Right hindlimb (tissue), 1 donor: ENCODE measurements at places on chromosomes 7 and 10.

DNA sequence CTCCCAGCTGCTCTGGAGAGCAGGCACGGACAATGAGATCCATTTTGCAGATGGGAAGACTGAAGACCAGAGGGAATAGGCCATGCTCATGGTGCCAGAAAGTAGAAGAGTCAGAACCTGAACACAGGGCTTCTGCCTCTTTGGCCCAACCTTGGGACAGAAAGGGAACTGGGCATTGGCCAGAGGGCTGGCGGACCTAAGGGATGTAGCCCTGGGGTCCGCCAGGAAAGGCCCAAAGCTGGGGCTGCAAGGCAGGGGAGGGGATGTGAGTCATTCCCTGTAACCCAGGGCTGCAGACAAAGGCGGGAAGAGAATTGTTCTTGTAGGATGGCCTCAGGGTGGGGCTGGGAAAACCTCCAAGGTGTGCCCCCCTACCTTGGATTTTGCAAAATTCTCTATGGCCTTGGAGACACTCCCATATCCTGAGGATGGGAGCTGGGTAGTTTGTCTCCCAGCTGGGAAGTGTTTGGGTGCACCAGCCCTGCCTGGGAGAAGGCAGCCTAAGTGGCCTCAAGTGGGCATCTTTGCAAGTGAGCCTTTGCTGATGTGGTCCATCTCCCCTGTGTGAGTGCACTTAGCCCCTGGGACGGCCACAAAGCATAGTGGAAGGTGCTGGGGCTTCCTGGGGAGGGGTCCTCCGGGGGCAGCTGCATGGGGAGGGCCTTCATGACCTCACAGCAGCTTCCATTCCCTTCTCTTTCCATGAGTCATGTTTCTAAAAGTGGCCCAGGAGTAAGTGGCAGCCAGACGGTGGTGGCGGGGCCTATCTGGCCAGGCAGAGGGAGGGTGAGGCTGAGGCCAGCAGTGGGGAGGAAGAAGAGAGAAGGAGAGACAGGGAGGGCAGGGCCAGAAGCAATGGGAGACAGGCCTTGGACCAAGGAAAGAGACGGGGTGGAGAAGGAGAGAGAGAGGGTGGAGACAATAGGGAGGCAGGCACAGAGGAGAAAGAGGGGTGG is 9.2 kb downstream of the AQP1 start:
- DNase-seq = peak; percentile 74

DNA sequence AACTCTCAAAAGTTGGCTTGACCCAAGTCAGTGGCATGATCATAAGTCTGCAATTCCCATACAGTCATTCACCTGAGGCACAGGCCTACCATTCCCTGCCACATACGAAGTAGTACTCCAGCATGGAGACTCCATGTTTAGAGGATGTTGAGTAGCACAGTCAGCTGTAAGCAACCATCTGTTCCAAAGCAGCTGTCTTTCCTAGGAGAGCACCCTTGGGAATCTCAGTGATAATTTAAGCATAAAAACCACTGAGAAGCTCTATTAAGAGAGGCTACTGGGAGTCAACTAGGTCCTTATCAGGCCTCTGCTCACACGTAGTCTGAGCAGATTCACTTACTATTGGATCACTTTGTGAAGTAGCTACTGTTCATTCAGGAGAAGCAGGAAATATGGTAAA is 61.6 kb upstream of the UNC5B start:
- DNase-seq = no peak

DNA sequence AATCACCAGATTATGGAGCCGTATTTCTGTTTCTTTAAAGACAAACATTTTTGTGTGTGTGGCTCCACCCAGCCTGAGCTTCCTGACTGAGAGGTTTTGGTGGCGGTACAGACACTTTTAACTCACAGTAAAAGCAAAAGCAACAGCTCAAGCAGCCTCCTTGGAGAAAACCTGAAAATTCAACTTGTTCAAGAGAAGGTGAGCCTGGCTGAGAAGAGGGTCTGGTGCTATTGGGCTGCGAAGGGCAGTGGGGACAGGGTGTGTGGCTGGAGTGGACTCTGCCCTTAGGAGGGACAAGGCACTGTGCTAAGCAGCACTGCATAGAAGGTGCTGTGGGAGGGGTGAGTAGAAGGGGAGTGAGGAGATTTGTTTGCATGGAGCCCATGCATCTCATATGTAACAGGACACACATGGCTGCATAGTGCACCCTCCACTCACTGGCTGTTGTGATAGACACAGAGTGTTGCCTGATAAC is at the start of gene GIMAP7:
Gene GIMAP7 (plus strand): TSS at position 125 of the 475 bp plus-strand sequence. CDS start 5,103 bp downstream, outside the sequence.
- no peak for DNase-seq

DNA sequence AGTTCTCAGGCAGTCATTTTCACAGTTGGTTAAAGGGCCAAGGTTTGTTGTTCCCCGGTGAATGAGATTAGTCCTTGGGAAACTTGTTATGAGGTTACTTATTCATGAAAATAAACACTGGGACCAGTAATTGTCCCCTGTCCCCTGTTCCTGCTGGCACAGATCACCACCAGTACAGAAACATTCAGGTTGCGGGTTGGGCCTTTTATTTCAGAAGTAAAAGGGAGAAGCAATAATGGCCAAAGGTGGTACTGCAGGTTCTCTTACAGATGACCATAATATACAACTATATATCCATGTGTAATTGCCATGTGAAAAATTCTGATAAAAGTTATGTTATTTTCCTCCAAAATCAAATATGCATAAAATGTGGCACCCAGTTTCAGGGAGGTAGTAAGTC is 442.0 kb downstream of the SORCS1 start:
- no peak for DNase-seq

- no peak for DNase-seq
These were observed 7.3 kb upstream of the LIPA start for GRCh38 chr10:89258881-89259280.

DNA sequence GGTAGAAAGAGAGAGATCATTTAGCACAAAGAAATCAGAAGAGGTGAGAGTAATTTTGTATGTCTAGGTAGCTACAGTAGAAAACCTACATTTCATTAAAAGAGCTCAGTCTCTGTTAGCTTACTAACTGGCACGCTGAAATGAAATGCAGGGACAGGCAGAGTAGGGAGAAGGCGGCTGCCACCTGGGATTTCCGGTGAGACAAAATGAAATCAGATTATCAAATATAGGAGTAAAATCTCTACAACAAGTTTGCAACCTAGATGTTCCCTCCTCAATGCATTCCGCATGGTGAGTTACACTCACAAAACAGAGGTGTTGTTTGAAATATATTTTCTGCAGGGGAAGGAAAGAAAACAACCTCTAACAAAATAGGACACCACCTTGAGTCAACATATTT is 55.9 kb downstream of the VOPP1 start:
- no peak for DNase-seq

GRCh38 chr10:64209561-64209960 is 688.4 kb downstream of the REEP3 start:
- peak; percentile 54 for DNase-seq

- no peak for DNase-seq
These were observed 103.5 kb downstream of the LHFPL3 start for GRCh38 chr7:104431930-104432329.

GRCh38 chr7:1941464-1942242 is 271.6 kb downstream of the ELFN1 start:
- DNase-seq = no peak

- DNase-seq = no peak
These were observed 598.7 kb downstream of the GRID1 start for GRCh38 chr10:85767891-85768290.

GRCh38 chr10:17134737-17135260 is 5.2 kb upstream of the CUBN start:
- DNase-seq = no peak

GRCh38 chr7:123797673-123798531 is 47.1 kb upstream of the HYAL4 start:
- DNase-seq = no peak

DNA sequence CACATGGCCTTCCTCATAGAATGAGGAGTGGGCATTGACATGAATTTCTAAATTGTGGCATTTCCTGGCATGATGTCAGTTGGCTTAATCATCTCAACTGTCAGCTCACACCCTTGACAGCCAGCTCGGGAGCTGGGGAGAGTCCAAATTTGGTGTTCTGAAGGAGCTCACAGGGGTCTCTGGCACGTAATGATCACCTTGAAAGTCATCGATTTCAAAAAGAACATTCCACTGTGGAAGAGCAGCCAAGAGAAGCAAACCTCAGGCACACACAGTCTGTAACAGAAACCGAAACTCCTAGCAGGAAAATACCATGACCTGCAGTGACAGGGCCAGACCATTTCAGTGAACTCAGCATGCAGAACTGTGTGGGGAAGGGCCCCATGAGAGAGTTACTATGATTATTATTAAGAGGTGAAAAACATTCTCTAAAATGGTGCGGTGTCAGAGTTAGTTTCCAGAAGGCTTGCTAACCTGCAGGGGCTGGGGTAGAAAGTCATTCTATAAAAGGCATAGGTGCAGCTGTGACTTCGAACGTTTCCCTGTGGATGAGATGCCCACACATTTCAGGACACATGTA is 26.4 kb upstream of the KLF6 start:
- no peak for DNase-seq

DNA sequence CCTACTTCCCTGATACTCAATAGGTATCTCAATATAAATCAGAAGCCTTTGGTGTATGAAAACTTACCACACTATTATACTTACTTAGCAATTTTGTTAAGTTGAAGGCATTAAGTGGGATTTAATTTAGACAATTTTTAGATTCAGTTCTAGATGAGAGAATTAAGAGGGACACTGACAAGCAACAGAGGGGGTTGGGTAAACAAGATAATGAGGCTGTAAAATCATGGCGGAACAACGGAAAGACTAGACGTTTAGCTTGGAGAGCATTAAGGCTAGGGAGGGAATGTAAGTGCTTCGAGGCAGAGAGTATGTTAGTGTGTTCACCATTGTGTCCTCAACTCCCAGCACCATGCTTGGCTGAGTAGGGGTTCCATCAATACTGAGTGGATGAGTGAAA is 71.3 kb downstream of the DENND11 start:
- DNase-seq = no peak

- DNase-seq = no peak
These were observed 30.5 kb downstream of the ITPRIP start for GRCh38 chr10:104307576-104308438.

DNA sequence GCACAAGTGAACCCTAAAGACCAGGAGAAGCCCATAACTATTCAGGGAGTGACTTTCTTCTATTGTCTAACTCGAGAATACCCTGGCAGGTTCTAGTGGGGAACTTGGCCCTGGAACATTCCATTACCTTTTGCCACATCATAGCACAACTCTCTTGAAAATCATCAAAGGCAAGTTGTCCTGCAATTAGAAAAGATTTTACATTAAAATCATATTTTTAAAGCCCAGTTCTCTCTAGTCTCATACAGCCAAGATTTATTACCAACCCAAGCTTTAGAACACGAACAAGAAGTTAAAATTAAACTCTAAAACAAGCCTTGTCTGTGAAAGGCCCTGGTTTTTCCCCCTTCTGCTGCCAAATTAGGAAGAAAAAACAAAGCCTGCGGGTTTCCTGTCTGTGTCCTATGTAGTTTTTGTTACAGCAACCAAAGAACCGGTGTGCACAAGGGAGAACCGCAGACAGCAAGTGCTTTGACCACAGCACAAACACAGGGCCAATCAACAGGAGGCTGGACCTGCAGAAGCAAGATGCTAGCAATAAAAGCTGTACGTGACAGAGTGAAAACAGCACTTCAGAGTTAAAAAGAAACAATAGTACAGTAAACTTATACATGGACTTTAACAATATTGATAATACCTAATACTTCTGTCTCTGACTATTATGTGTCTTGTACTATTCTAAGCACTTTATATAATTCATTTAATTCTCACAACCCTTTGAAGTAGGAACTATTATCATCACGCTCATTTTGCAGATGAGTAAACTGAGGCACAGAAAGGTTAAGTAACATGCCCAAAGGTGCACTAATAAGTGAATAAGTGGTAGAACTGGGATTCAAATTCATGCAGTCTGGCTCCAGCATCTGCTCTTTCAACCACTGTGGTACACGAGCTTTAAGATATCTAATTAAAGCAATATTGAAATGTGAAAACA is 65.8 kb downstream of the STK17A start:
- peak; percentile 35 for DNase-seq

GRCh38 chr10:64798297-64798696 is 1277.1 kb downstream of the REEP3 start:
- no peak for DNase-seq

- no peak for DNase-seq
These were observed 66.4 kb downstream of the RAMP3 start for GRCh38 chr7:45223728-45224630.

- DNase-seq = no peak
These were observed 47.9 kb upstream of the SLC35B4 start for GRCh38 chr7:134364619-134365037.

- DNase-seq = no peak
These were observed 128.7 kb downstream of the C10orf105 start for GRCh38 chr10:71590781-71591350.

DNA sequence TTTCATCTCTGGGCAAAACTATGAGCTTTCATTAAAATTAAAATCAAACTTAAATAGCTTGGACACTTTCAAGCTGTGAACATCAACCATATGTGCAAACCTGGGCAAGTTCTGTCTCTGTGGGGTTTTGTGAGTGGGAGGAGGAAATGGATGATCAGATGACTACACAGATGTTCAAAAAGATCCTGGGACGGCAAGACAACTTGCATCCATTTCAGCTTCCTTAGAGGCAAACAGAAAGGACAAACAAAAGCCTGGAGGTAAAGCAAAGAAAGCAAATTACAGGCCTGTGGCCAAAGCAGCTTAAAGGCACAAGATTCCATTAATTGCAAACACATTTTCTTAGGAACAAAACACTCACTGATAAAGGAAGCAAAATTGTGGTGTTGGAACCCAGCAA is 222.2 kb downstream of the NEBL start:
- DNase-seq = peak; percentile 44

GRCh38 chr10:9800571-9800970 is 1217.1 kb upstream of the CELF2 start:
- no peak for DNase-seq

DNA sequence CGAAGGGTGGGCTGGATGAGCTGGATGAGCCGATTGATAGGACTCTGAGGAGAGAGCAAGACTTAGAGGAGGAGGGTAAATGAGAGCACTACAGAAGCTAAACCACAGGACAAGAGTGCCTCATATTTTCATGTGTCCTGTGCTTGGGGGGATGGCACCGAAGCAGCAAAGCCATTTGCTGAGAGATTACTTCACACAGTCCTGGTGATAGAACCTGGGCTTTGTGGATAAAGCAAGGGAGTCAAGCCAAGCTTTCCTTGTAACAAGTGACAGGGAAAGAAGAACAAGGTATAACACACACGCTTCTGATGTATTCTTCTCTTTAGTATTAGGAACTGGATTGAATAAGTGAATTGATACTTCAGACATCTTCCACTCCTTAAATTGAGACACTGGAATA is 253.7 kb downstream of the ANKRD7 start:
- DNase-seq = no peak

- no peak for DNase-seq
These were observed 63.0 kb upstream of the HPS1 start for GRCh38 chr10:98509745-98510144.

DNA sequence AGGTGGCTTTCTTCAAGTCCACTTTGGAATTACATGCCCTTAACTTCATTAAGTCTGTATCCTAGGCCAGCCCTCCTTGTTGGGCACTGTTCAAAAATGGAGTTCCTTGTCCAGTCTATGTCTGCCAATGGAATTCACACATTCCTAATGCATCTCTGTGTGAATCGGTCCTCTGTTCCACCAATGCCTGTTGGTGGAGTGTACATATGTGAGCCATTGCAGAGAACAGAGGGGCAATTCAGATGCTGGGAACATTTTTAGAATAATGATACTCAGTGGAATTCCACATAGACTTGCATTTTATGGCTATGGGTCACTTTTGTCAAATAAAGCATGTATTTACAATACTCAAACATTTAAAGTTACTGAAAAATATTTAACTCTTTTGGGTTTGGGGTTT is 108.3 kb downstream of the COL28A1 start:
- DNase-seq = no peak
